ENCODE measurements at places on chromosomes 3 and 15. TPM values are rescaled to one million over a fixed set of nuclear protein-coding genes. Genes with fewer than 3 reads are reported as not detected.

Gene NCK1
- 26.9 TPM for total RNA-seq

Gene KCNH8
- 7.1 TPM for total RNA-seq

Gene ARPC4
- total RNA-seq, result 118 TPM

Gene LRRC2
- 16.3 TPM for total RNA-seq

Gene TUSC7
- not detected for total RNA-seq

Gene RTP1
- 3.3 TPM for total RNA-seq

Gene RETNLB
- not detected for total RNA-seq

Gene MKRN2OS
- 9.3 TPM for total RNA-seq

Gene WDR5B
- 3.3 TPM for total RNA-seq

Gene EHHADH
- 10.9 TPM for total RNA-seq

Gene KBTBD13
- not detected for total RNA-seq

Gene ST3GAL6
- 47.4 TPM for total RNA-seq

Gene MED12L
- 60.1 TPM for total RNA-seq

Gene MEGF11
- 14.5 TPM for total RNA-seq

Gene IQGAP1
- 89.5 TPM for total RNA-seq

Gene PLA2G4E
- not detected for total RNA-seq

Gene CYP1A1
- total RNA-seq, result 0.48 TPM

Gene PARP15
- total RNA-seq, result 0.48 TPM
